NCI-H2081 treated with DMSO at 0.1 percent for 48 hours (cell line): ENCODE measurements at places on chromosomes 1 and 21.

DNA sequence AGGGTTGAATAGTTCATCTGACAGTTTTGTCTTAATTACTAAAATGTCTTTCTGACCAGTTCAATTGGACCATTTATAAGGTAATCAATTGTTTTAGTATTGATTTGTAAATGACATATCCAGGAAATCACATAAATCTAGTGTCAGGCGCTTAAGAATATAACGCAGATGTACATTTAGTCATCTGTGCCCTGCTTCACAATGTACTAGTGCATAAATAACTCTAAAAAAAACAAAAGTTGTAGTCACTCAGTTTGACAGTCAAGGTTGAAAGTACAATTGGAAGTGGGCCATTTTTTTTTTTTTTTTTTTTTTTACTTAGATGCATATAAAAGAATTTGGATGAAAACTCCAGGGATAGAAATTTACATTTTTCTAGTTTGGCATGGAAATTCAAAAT is 490.4 kb downstream of the PTPRC start:
- DNase-seq: no peak

GRCh38 chr1:230147253-230148125 is 80.5 kb downstream of the GALNT2 start:
- DNase-seq: no peak

DNA sequence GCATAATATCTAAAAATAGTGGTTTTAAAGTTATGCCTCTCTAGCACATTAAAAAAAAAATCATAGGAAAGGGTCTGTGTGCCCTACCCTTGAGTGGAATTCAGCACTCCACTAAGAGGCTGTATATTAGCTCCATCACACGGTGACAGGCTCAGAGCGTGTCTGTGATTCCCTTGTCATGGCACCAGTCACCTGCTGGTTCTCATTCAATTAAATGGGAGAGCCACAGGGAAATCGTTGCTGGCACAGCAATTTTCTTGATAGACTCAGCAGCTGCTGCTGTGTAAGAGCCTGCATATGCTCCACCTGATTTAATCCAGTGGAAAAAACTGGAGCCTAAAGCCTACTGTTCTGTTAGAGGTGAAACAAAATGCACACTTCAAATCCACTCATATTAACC is 9.5 kb downstream of the ATP6V1G3 start:
- peak; percentile 97 for DNase-seq

DNA sequence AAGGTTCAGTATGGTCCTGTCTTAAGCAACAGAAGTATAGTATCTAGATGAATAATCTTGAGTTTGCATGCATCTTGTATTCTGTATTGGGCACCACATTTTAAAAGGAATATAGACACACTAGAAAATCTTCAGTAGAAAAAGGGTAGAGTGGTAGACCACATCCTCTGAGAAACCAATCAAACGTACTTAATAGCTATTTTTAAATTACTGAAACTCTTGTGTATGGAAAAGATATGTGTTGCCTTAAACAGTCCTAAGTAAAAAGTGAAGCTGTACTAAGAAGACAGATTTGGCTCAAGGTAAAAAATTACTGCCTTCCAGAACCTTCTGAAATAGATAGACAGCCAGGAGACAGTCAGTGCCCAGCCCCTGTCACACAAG is 3.1 kb downstream of the CTXND2 start:
- no peak for DNase-seq

- no peak for DNase-seq
Measured at GRCh38 chr21:17351766-17352165, 161.1 kb upstream of the CXADR start.

DNA sequence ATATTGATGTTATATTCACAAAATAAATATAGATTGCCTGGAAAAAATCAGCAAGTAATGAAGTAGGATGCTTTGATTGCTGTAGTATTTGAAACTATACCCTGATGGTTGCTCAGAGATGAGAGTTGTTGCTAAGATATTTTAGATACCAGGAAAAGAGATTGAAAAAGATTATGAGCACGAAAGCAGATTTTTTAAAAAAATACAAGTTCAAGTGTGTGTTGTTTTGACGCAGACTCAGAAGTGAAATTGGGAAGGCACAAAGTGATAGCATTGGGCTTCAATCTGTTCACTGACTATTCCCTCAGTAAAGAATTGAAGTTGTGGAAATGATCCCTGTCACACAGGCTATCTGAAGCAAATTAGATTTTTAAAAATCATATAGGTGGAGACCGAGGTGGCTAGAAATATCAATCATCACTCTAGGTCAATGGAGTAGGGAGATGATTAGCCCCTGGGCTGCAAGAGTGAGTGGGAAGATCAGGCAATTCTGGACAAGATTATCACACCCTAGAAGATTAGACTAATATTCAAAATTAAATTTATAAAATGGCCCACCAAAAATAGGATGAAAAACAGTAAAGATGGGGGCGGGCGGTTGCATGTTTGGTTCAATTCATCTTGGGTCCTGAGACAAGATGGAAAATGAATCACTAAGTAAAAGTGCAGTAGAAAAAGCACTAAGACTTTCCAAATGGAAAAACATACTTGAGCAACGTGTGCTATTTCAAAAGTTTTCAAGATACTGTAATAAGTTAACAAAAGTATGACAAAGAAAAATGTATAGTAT is 41.5 kb upstream of the LRRC8D start:
- no peak for DNase-seq

DNA sequence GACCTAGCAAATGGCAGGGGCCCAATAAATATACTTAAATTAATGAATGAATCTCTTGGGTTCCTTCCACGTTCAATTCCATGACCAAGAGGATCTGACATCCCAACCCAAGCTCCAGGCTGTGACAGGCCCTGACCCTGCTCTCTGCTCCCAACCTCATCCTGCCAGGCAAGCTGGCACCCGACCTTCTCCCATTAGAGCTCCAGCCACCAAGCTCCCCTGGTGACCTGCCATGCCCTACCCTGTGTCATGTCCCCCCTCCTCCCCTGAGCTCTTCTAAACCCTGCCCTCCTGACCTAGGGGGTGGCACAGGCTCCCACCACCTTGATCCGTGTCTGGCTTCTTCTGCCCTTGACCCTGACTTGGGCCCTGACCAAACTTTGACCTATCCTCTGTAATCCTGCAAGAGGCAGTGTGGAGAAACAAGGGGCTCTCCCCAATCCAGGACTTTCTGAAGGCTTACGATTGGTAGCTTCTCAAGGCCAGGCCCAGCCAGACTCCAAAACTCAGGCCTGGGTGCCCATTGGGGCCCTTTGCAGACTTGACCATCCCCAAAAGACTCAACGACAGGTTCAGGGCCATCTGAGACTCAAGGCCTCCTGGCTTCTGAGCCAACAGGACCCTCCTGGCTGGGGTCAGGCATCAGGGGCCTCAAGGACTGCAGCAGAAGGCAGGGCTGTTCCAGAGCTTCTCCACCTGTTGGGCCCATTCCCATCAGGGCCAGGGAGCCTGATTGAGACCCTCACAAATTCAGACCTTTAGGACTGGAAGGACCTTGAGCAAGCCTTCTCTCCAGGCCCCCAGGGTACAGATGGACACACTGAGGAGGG is 249.0 kb downstream of the PTPRU start:
- no peak for DNase-seq

- no peak for DNase-seq
Measured at GRCh38 chr1:160997323-160998038, 23.5 kb downstream of the F11R start.

DNA sequence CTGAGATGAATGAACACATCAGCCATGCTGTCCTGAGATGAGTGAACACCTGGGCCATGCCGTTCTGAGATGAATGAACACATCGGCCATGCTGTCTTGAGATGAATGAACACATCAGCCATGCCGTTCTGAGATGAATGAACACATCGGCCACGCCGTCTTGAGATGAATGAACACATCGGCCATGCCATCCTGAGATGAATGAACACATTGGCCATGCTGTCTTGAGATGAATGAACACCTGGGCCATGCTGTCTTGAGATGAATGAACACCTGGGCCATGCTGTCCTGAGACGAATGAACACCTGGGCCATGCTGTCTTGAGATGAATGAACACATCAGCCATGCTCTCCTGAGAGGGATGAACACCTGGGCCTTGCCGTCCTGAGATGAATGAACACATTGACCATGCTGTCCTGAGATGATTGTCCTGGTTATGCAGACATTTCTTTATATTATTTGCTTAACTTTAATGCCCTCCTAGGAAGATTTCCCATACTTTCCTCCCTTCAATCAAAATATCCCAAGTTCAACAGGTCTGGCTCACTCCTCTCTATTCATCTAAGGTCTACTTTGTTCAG is 48.6 kb upstream of the COL6A1 start:
- DNase-seq: no peak

DNA sequence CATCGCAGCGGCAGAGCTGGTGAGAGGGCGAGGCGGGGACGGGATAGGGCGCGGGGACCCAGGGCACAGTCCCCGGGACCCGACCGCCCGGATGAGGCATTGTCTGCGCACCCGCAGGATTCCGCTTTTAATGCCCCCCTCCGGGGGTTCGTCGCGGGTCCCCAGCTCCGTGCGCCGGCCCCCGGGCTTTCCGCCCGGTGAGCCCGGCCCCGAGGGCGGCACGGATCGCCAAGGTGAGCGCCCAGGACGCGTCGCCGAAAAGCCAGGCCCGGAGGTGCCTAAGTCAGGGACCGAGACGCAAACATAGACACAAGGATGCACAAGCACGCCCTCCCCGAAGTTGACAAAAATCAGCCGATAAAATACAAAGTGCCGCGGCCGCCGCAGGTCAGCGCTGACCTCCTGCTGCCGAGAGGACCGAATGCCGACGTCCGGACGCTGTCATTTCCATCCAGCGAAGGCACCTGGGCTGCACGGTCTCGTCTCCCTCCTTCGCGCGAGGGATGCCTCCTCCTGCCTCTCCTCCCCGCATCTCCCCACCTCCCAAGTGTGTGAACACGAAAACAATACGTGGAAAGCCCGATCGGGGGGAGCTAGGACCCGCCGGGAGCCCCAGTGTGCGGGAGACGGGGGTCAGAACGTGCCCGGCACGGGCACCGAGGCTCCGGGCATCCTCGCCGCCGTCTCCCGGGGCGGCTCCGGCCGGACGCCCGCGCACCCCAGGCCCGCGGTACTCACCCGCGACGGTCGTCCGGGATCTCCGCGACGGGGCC is 101.1 kb upstream of the SOD1 start:
- DNase-seq: no peak
